ENCODE measurements at places on chromosomes 6 and 20. TPM values are rescaled to one million over a fixed set of nuclear protein-coding genes. Genes with fewer than 3 reads are reported as not detected.

GRCh38 chr6:153215242-153215641, 84.2 kb upstream of the RGS17 start:
- DNase-seq = no peak

DNA sequence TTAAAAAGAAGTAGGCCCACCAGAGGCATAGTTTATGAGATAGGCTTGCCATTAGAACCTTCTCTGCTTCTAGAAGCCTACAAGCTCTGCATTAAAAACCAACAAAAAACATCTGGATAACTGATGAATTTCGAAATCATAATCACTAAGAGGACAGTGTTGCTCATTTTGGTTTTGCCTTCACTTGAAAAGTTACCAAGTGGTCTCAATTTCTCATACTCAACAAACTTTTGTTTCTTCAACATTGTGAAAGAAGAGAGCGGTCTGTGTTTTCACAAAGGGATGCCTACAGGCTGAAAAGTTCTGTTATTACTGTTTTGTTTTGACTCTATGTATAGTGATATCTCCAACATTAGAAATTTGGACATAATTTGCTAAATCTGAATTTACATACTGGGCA, 98.9 kb downstream of the PDSS2 start:
- DNase-seq = no peak

Gene ADGRF4
- total RNA-seq = 0.52 TPM

Gene ARHGAP40
- not detected for total RNA-seq

Gene IL17A
- not detected for total RNA-seq
